ENCODE measurements at places on chromosomes 7 and 10.

- peak; percentile 12 for DNase-seq
Observed at GRCh38 chr7:96080027-96080426, 241.9 kb downstream of the SLC25A13 start.

GRCh38 chr10:4361581-4361980 lies 464.4 kb upstream of the AKR1E2 start:
- DNase-seq, result no peak

DNA sequence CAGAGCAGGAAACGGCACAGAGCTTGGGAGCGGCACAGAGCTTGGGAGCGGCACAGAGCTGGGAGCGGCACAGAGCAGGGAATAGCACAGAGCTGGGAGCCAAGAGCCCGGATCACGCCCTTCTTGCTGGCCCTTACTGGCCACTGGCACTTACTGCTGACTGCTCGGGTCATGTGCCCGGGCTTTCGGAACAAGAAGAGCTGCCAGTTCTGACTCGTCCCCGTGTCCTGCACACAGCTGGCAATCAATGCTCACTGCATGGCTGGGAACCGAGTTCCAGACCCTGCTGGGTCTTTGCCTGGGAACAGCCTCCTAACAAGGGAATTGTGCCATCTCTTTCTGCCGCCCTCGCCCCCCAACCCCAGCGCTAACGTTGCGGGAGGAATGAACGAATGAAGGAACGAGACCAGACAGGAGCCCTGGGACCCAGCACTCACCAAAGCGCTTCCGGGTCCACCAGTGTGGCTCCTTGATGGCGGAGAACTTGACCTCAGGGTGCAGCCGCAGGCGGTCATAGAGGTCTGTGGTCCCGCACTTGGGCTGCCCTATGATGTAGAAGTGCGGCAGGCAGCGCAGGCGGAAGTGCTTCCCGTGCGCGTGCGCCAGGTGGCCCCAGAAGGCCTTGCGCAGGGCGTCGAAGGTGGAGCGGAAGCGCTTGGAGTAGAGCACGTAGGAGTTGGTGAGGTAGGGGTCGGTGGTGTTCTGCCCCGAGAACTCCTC lies 49.1 kb downstream of the CHST15 start:
- DNase-seq, result no peak

GRCh38 chr7:116738378-116738777 lies 66.4 kb downstream of the MET start:
- DNase-seq, result no peak

DNA sequence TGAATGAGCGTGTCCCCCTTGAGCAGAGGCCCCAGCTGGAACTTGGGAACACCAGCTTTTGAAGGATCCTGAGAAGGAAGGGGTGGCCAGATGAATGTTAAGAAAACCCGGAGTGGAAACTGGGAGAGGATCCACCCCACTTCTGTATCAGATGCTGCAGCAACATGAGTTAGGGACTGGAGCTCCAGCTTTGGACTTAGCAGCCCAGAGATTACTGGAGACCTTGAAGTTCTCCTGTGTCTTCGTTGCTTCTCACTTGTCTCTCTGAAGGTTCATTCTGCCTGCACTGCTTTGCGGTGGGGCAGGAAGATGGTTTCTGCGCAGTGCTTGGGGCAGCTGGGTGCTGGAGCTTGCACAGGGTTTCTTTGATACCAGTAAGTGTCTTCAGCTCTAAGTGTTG lies 9.3 kb downstream of the TMEM248 start:
- no peak for DNase-seq

- no peak for DNase-seq
Observed at GRCh38 chr7:1395211-1396070, 63.8 kb downstream of the MICALL2 start.

GRCh38 chr7:19117870-19118608 lies 603 bp upstream of the TWIST1 start:
- peak; percentile 29 for DNase-seq

- no peak for DNase-seq
Observed at GRCh38 chr10:69459893-69460575, 8.8 kb downstream of the TSPAN15 start.

- DNase-seq, result no peak
Observed at GRCh38 chr10:46553238-46554049, 3.0 kb downstream of the GPRIN2 start.

Data from NCI-H146 (cell line).